ENCODE measurements at places on chromosomes 1 and 21.
A peak's percentile ranks its signal among the peaks of the same experiment; 100 is the strongest.

GRCh38 chr1:89911191-89911991 lies 83.5 kb upstream of the ZNF326 start:
- DNase-seq: no peak

GRCh38 chr1:63729227-63729620 lies 44.6 kb upstream of the ROR1 start:
- DNase-seq: no peak

DNA sequence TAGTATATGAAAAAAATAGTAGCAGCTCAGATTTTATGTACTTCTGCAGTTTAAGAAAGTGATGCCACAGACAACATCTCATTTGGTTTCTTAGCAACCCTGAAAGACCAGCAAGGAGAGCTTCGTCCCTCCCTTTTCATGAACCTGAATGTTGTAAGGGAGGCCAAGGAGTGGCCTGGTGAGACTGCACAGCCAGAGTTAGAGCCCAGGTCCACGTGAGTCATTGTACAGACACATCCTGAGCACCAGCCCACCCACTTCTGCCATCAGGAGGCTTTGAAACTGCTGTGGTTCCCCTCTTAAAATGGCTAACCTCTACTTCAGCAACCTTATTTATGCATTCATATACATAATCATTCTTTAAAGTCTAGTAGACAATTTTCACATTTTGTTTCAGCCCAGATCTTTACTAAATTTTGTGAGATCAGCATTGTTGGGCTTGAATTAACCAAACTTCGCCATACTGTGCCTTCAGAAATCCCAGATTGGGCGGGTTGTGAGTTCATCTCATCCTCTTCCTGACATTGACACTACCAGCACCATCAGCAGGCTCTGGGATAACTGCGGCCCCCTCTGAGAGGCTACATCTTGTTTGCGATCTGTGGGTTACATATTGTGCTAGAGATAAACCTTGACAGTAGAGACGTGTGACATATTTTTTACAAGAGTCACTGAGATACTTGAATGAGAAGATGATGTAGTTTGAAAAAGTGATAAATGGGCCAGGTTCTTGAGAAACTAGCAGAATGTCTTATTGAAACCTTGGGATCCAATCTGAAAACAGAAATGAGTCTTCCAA lies 106.7 kb downstream of the CAMTA1 start:
- DNase-seq: no peak

- DNase-seq: no peak
Observed at GRCh38 chr1:147238053-147238902, 4.2 kb upstream of the CHD1L start.

GRCh38 chr1:17927952-17928351 lies 172.8 kb downstream of the ACTL8 start:
- no peak for DNase-seq

GRCh38 chr1:235093696-235094592 lies 34.7 kb downstream of the TOMM20 start:
- DNase-seq: peak; percentile 72

DNA sequence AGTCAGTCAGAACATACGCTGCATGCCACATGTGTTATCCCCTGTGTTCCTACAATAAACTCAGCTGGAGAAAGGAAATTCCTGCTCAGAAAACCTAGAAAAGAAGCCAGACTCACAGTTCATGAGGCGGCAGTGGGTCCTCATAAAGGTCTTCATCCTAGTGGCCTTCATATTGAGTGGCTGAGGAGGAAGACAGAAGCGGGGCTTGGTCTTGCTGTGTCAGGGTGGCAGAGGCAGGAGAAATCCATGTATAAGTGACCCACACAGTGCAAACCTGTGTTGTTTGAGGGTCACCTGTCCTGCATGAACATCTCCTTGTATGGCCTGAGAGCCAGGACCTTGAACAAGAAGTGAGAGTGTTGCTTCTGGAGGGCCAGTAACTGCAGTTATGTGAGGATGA lies 4.0 kb upstream of the WNT3A start:
- DNase-seq: no peak

- no peak for DNase-seq
Observed at GRCh38 chr1:9271283-9271682, 21.4 kb upstream of the SPSB1 start.

- DNase-seq: no peak
Observed at GRCh38 chr1:46002551-46003150, 129.8 kb downstream of the PIK3R3 start.

DNA sequence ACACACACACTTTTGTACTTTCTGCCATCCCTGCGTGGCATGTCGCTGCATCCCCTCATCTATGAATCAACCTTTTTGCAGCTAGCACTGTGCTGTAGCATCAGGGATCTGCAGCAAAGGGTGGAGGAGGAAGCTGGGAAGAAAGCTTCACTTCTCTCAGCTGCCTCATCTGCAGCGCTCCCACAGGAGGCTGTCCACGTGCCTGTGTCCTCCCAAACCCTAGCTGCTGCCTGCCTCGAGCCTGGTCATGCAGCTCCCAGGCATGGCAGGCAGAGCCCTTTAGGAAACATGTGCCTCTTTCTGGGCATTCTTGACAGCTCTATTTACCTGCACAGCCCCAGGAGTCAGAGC lies 262.1 kb upstream of the SGIP1 start:
- DNase-seq: no peak

GRCh38 chr1:51622455-51622913 lies 5.6 kb downstream of the OSBPL9 start:
- no peak for DNase-seq

- DNase-seq: no peak
Observed at GRCh38 chr1:242585616-242586359, 61.3 kb upstream of the PLD5 start.

GRCh38 chr1:118151312-118151937 lies 33.6 kb downstream of the SPAG17 start:
- no peak for DNase-seq

DNA sequence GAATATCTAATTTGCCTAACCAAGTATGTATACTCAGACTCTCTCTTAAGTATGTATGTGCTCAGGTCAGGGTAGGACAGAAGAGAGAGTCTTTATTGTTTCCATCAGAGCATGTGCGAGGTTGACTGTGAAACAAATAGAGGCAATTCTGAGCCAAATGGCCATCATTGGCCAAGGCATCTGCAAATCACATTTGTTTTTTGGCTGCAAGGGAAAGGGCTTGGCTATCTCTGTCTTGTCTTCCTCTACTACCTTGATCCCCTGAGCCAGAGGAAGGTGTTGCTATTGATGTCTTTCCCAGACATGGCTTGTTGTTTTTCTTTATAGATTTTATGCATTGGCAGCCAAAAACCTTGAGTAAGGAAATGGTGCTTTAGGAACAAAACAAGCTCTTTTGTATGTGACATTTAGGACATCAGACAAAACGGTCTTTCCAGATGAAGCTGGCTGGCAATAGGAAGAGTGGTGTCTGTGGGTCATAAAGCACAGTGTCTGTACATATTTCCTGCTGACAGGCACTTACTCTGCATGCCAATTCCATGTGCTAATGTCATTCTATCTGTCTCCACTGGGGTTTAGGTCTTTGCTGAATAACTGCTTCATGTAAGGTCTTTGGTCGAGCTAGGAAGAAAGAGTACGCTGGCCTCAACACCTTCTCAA lies 163.3 kb downstream of the BRINP2 start:
- no peak for DNase-seq

- DNase-seq: no peak
Observed at GRCh38 chr1:6923416-6923815, 138.2 kb downstream of the CAMTA1 start.

DNA sequence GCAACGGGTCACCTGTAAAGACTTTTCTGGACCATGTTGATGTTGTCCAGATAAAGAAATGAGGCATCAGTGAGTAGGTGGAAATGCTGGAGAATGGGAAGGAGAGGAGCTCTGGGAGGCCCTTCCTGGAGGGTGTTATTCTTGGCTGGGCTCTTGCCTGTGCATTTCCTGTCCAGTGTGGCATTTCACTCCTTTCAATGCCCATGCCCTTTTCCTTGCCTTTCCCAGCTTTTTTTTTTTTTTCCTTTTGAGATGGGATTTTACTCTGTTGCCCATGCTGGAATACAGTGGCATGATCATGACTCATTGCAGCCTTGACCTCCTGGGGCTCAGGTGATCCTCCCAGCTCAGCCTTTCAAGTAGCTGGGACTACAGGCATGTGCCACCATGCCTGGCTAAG lies 11.8 kb downstream of the NOS1AP start:
- no peak for DNase-seq

GRCh38 chr1:12185036-12185917 lies 18.5 kb downstream of the TNFRSF1B start:
- no peak for DNase-seq

DNA sequence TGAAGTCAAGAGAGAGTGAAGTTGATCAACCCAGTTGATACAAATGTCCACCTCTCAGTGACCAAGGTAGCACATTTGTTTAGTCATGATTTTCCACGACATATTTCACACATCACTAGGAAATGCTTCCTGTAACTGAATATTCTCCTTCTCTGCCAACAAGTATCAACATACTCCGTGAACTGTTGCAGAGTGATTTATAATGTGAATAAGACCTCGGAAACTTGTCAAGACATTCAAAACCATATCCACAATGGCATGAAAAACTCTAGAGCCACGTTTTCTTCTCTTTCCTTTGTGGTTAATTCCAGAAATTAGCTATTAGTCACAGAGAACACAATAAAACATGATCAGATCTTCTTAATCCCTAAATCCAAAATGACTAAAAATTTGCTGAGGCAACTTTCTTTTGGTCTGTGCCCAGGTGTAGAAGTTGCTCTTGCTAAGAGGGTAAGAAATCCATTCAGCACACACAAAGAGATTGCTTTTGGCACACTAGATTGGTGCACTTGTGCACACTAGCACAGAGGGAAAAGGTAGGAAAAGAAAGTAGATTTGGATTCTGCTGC lies 244.3 kb upstream of the NRIP1 start:
- DNase-seq: no peak

DNA sequence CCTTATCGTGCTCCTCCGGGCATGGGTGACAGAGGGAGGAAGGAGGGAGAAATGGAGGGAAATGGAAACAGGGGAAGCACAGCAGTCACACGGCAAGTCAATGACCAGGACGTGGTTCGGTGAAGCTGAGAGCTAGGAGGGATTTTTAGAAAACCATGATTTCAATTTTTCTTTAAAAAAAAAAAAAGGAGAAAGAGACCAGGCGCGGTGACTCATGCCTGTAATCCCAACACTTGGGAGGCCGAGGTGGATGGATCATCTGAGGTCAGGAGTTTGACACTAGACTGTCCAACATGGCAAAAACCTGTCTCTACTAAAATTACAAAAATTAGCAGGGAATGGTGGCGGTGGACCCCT lies 776 bp upstream of the TNFRSF9 start:
- DNase-seq: no peak

DNA sequence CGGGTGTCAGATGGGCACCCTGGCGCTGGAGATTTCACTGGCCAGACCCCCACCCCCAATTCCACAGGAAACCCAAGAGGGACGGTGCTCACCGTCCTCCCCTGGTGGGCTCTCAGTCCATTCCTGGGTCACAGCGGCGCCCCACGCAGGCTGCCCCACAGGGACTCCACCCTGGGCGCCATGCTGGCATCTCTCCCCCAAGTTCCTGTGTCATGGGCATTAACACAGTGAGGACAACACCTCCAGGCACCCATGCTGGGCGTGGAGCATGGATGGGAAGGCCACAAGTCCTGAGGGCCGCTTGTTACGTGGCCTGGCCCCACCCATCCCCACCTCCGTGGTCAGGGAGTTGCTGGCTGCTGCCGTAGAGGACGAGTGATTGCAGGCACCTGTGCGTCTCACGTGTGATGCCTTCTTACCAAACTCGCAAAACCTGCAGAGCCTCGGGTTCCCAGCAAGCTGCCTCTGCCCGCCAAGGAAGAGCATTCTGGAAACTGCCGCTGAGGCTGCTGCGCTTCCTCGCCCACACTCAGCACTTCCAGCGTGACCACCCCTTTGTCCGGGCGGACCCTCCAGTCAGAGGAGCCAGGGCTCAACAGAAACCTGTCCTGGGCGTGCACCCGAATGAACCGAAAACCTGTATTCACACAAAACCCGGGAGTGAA lies 60.3 kb downstream of the SLX9 start:
- no peak for DNase-seq

DNA sequence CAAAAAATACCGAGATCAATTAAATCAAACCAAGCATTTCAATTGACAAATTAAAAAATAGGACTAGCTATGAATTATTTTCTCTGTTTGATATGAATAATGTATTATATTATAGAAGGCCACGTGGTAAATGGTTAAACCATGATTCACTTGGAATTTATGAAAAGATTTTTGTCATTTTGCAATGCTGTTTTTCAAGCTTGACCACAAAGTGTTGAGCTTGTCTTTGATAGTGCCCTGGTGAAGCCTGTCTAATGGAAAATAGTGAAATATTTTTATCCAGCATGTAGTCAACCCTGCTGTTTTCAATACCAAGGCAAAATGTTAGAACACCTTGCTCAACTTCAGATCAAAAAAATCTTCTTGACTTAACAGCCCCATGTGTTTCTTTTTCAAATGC lies 288.0 kb upstream of the PRMT6 start:
- DNase-seq: no peak

GRCh38 chr1:108830119-108831008 lies 26.5 kb downstream of the AKNAD1 start:
- no peak for DNase-seq

GRCh38 chr1:15181564-15181963 lies 28.0 kb downstream of the TMEM51 start:
- DNase-seq: no peak

- DNase-seq: no peak
Observed at GRCh38 chr1:118945489-118945888, 42.7 kb downstream of the TBX15 start.

DNA sequence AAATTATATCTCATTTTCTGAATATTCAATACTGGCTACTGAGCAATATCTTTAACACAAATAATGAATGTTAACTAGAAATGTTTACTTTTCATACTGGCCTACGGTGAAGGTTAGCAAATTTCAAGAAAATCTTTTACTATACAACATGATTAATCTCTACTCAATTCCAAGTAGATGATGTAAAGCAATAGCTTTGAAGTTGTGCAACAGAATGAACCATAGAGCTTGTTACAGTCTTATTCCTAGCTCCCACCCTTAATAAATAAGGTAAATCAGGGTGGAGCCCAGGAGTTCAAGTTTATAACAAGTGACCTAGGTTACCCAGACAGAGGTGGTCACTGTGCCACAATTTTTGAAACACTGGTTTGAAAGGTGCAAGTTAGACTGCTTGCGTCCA lies 1678.1 kb downstream of the KCNT2 start:
- no peak for DNase-seq

- DNase-seq: no peak
Observed at GRCh38 chr1:12204140-12204539, 25.7 kb upstream of the VPS13D start.

DNA sequence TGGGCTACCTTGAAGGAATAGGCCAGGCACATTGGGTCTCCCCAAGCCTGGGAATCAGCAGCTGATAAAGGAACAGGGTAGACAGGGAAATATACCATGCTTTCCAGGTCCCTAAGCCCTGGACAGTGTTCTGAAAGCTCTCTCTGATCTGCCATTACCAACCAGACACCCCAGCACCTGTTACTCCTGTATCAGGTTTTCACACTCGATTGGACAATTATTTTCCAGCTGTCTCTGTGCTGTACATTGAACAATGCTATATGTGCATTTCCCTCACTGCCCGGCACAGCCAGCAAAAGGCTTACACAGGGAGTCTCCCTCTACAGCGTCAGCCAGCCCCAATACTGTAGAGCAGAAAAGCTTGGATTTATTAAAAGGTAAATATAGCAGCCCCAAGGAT lies 4.7 kb downstream of the CFAP45 start:
- no peak for DNase-seq

- no peak for DNase-seq
Observed at GRCh38 chr1:3531928-3532327, 77.5 kb downstream of the ARHGEF16 start.
